Cardiac muscle cell (in vitro differentiated cells and primary cell): ENCODE measurements at places on chromosomes 3 and 15. TPM values are rescaled to one million over a fixed set of nuclear protein-coding genes. Genes with fewer than 3 reads are reported as not detected.
A peak's percentile ranks its signal among the peaks of the same experiment; 100 is the strongest.

- DNase-seq, result no peak
These were observed 16.0 kb upstream of the LRRK1 start for GRCh38 chr15:100903168-100903554.

- no peak for DNase-seq
These were observed 240.7 kb upstream of the DNAJC19 start for GRCh38 chr3:181230258-181230657.

GRCh38 chr3:72606005-72606800, 242.0 kb downstream of the SHQ1 start:
- no peak for DNase-seq

DNA sequence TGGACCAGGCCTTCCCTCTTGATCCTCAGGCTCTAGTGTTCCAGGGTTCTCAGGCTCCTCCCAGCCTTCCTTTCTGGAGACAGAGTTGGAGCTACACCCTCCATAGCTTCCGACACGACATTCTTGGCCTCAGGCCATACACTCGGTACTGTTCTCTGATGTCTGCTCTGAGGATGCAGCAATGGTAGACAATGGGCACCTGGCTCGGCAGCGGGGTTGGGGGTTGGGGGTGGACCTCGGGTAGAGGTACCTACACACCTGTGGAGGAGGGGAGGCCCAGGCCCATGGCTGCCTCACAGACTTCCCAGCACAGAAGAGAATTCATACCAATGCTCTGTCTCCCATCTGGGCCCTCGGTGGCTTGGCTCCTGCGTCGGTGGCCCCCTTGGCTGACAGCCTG, 21.4 kb downstream of the CCDC13 start:
- peak; percentile 35 for DNase-seq

DNA sequence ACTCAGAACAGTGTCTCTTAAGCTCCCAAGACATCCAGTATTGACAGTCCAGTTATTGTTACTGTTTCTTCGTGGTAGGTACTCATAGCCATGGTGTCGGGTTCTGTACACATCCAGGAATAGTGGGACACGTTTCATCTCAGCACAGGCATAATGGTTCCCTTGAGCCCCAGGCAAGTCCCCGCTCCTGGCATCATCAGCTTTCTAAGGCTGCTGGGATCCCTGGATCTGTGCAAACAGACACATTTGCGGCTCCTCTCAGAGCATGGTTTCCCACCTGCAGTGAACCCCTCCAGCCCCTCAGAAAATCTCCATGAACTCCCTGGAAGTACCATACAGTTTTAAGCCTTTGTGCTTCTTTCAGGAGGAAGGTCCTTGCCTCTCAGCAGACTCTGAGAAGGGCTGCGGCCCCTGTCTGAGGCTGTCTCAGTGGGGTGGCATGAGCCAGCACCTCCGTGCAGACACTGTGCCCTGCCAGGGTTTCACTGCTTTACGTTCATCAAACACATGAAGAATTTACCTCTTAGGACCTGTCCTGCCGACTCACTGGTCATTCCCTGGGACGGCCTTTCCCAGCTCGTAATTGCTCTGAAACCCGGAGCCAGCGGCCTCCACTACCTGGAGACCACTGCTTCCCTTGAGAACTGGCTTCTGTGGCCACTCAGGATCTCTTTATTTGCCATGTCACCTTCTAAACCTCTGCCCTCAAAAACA, 124.9 kb downstream of the LRRK1 start:
- no peak for DNase-seq

DNA sequence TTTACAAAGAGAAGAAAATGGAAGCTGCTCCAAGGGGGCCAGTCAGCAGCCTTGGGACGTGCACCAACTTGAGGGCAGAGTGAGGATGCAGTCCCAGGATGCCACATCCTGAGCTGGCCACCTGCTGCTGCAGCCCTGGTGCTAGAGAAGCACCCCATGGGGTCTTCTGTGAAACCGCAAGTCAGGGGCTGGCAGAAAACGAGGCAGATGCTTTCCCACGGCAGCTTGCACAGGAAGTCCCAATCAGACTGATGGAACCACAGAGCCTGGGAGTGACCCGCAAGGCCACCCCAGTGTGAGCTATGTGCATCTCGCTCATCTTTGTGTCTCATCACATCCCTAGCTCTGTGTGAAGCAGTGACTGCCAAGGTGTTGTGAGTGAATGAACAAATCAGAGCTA, 76.5 kb downstream of the NUP210 start:
- no peak for DNase-seq

DNA sequence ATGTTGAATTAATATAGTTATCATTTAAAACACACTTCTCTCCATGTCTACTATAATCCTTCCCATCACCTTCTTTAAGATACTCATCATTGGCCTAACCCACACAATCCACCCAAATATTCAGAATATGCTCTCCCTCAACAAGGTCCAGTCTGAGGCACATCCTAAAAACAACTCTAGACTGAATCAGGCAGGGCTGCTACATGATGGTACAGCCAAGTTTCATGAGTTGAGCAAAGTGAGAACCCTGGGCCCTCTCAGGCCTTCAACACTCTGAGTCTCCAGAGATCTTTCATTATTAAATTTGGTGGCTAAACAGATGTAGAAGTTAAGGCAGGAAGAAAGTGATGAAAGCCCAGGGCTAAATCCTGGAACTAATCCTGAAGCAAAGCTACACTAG, 16.2 kb downstream of the ZNF148 start:
- no peak for DNase-seq

DNA sequence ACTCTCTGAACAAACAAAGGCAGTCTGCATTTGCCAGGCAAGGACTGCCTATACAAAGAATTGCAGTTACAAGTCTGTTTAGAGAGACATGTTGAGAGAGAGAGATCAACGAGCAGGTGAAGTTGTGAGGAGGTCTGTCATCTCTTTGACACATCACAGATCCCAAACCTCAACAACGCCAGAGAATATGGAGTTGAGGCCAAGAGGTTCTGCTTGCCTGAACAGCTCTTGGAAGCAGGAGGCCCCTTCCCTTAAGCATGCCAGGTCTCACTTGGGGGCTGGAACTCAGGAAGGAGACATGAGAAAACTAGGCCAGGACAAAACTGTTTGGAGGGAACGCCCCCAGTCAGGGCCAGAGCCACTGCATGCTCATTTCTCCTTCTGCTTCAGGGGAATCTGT, 22.3 kb upstream of the MUSTN1 start:
- DNase-seq, result no peak

DNA sequence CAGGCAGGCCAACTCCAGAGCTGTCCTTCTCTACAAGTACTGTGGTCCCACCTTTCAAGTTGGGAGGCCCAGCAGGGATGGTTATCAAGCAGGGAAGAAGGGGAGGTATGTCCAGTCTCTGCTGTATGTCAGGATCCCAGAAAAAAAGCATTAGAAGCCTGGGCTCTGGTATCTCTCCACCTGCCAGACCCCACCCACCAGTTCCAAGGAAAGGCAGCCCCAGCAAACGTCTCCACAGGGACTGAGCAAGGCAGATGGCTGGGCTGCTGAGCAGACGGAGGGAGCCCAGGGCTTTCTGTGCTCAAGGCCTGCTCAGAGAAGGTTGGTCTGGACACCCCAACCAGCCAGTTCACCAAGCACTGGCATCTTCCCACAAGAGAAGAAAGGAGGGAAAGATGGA, 287.8 kb downstream of the XXYLT1 start:
- no peak for DNase-seq

DNA sequence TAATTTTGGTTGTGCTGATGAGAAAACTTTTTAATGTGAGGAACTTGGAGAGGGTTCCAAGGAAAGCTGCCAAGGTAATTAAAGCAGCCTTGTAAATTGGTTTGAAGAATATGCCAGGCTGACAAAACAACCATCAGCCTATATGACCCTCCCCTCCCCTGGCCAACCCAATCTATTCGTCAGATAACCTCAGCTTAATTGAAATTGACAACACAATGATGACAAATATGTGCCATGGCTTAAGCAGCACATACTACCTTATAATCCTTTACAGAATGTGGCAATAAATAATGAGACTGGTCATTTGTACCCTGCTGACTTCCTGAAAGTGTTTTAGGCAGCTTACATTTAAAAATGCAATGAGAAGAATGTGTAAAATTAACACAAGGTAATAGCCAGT, 118.2 kb downstream of the EFHB start:
- DNase-seq, result no peak

GRCh38 chr15:90873998-90874605, 5.7 kb downstream of the FURIN start:
- DNase-seq, result peak; percentile 54

Gene CIDEC
- total RNA-seq, result not detected in 2 replicates

Gene KCNMB2
- total RNA-seq, result 0.33 TPM in 1 of 2 replicates, not detected in the other

Gene AGBL1
- 0.04 and 0.06 TPM in 2 replicates for total RNA-seq
